ENCODE measurements at places on chromosomes 12 and 14. TPM values are rescaled to one million over a fixed set of nuclear protein-coding genes. Genes with fewer than 3 reads are reported as not detected.

Gene SNAPC1
- 4.8 TPM for total RNA-seq

GRCh38 chr12:62689042-62689839 lies 222.6 kb downstream of the MON2 start:
- H3K4me3 ChIP-seq = no peak overlapping the region
- no peak for DNase-seq
- no peaks in the 10 kb centered on the region for H3K4me1 ChIP-seq
- no peaks in the 10 kb centered on the region for H3K27me3 ChIP-seq
- no peak overlapping the region for H3K27ac ChIP-seq

DNA sequence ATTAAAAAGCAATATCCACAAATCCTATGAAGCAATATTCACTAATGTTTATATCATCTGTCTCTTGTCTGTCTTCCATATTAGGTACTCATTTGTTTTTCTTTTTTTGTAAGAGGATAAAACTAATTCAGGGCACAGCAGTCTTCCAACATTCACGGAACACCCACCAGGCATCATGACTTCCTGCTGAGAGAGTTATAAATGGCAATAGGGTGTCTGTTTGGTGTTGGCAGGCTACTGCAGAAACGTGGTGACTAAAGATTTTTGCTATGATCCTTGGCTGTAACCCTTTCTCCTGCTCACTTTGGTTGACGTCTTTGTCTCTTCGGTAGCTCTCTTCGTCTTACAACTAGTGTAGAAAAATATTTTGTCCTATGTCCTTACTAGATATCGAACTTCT lies 860.6 kb upstream of the MGAT4C start:
- DNase-seq = no peak
- H3K36me3 ChIP-seq = no peaks in the 10 kb centered on the region
- H3K4me1 ChIP-seq = no peaks in the 10 kb centered on the region

- H3K27ac ChIP-seq = no peak overlapping the region
- no peaks in the 10 kb centered on the region for H3K27me3 ChIP-seq
- DNase-seq = no peak
- peaks cover 38% of the 10 kb centered on the region for H3K4me1 ChIP-seq
- H3K4me3 ChIP-seq = no peak overlapping the region
Observed at GRCh38 chr14:105028251-105028927, 7.5 kb upstream of the CDCA4 start.

DNA sequence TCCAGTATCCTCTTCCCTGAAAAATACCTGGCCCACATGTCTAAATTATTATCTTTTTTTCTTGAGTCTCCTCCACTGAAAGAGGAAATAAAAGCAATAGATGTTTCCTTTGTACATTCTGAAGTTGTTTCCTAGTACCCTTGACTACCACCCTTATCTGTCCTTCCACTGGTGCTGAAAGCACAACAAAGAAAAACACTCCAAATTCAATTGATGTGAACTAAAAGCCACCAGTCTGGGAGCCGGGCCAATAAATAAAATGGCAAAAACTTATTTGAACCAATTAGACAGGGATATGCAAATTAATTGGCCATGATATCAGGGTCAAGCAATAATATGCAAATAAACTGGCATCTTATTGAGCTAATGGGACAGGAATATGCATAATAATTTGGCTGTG lies 330.5 kb downstream of the PAWR start:
- no peak for DNase-seq
- H3K36me3 ChIP-seq = no peaks in the 10 kb centered on the region

GRCh38 chr12:95637471-95638155 lies 86.3 kb upstream of the USP44 start:
- no peak for DNase-seq
- no peak overlapping the region for H3K4me3 ChIP-seq
- no peaks in the 10 kb centered on the region for H3K27me3 ChIP-seq
- no peaks in the 10 kb centered on the region for H3K36me3 ChIP-seq
- H3K4me1 ChIP-seq = no peaks in the 10 kb centered on the region

Gene B3GNT4
- total RNA-seq = not detected

All from CD4-positive, alpha-beta T cell (primary cell).